ENCODE measurements at places on chromosomes 3 and 15.

DNA sequence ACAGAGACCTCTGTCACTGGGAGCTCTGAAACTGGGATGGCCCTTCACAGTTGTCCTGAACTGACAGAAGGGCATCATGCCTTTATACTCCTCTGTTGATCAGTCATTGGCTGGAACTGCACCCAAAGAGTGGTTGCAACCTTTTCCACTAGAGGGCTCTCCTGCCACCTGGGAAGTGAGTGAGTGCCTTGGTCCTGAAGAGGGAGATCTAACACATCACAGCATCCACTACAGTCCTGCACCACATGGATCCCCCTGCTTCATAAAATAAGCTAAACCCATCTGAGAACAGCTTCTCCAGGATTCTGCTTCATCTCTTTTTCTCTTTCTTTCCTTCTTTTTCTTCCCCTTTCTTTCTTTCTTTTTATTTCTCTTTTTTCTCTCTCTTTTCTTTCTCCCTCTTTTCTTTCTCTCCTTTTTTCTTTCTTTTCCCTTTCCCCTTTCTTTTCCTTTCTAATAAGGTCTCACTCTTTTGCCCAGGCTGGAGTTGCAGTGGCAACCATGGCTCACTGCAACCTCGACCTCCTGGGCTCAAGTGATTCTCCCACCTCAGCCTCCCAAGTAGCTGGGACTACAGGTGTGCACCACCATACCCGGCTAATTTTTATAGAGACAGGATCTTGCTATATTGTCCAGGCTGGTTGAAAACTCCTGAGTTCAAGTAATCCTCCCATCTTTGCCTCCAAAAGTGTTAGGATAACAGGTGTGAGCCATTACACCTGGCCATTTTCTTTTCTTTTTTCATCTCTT lies 42.8 kb upstream of the RAF1 start:
- peak; percentile 49 for DNase-seq

DNA sequence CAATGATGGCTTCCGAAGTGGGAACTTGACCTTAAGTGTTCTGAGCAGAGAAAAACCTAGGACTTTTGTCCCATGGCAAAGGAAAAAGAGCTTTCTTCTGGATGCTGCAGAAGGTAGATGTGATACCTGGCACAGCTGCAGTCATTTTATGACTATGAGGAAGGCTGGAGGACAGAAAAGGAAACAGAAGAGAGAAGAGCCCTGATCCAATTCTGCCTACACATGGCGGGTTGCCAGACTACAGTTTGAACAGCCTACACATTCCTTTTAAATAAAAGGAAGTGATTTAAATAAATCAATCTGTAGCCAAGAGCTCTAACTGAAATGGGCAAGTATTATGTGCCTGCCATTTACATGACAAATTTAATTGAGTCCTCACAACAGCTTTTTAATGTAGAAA lies 43.6 kb upstream of the CHRNB4 start:
- no peak for DNase-seq

- DNase-seq = no peak
These were observed 150.2 kb upstream of the MLF1 start for GRCh38 chr3:158420654-158421396.

GRCh38 chr3:46619845-46620778 lies 7.8 kb downstream of the FAM240A start:
- no peak for DNase-seq

DNA sequence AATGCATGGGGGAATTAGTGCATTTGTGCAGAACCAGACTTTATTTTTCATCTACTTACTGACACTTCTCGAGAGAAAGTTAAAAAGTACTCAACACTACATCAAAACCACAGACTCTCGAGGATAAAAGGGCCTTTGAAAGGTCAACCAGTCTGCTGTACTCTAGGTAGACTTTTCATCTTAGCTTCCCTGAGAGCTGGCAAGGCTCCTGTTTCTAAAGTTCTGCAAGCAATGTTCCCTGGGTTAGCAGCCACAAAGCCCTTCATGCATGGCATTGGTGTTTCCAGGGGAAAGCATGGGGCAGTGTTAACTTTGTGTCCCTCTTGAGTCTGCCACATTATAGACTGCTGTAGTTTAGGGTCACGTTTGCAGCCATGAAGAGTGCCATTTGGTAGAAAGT lies 106.4 kb upstream of the PFN2 start:
- no peak for DNase-seq

DNA sequence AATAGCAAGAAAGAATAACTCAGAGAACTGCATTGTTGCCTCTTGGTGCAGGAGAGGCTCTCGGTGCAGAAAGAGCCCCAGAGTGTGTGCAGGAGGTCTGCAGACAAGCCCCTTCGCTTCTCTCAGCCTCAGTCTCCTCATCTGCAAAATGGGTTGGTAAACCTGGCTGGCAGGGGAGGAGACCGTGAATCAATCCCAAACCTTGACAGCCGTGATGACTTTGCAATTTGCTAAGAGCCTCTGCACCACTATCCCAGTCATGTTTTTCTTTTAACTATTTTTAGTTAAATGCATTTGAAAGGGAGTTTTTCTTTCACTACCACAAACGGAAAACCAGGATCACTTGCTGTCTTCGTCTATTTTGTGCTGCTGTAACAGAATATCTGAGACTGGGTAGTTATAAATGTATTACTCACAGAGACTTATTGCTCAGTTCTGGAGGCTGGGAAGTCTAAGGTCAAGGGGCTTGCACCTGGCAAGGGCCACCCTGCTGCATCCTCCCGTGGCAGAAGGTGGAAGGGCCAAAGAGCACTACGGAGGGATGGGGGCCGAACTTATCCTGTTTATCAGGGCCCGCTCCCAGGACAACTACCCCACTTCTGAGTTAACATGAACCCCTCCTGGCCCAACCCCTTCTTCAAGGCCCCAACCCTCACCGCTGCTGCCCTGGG lies 14.2 kb upstream of the IQSEC1 start:
- no peak for DNase-seq

- DNase-seq = no peak
These were observed 90.8 kb downstream of the LRIG1 start for GRCh38 chr3:66409771-66410754.
